GM23338 (cell line): ENCODE measurements at places on chromosomes 2 and 18.

DNA sequence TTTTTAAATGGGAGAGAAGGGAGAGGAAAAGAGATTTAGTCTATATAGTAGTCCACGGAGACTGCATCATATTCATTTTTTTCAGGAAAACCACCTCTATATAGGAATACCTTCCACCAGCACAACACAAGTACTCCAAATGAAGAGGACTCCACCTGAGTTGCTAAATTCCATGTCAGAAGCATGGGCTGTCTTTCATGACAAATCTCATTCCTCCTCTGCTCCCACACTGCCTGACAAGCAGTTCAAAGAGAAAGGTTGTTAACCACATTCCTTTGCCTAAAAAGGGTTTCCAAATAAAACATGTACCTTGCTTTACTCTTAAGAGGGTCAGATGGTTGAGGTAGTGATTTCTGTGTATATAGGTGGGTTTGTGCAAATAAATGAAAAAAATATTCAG lies 122.0 kb downstream of the TMEFF2 start:
- DNase-seq = peak; percentile 29

- no peak for DNase-seq
These were observed 733.6 kb upstream of the SALL3 start for GRCh38 chr18:78246050-78246449.

GRCh38 chr2:212249451-212249850 lies 289.2 kb downstream of the ERBB4 start:
- peak; percentile 18 for DNase-seq

GRCh38 chr2:232353660-232354059 lies 24.9 kb upstream of the ALPP start:
- DNase-seq = no peak

DNA sequence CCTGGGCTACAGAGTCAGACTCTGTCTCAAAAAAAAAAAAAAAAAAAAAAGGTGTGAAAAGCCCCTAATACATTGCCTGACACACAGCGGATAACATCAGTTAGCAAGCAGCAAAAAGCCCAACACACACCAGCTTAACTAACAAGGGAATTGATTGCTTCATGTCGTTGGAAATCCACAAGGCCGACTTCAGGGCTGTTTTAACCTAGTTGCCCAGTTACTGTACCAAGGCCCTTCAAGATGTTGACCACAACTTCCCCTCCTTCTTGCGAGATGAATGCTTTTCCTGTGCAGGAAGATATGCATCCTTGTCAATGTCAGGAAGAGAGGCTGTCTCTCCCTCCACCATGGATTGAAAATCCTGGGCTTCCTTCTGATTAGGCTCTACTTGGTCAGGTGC lies 202.9 kb downstream of the MIB1 start:
- DNase-seq = no peak

DNA sequence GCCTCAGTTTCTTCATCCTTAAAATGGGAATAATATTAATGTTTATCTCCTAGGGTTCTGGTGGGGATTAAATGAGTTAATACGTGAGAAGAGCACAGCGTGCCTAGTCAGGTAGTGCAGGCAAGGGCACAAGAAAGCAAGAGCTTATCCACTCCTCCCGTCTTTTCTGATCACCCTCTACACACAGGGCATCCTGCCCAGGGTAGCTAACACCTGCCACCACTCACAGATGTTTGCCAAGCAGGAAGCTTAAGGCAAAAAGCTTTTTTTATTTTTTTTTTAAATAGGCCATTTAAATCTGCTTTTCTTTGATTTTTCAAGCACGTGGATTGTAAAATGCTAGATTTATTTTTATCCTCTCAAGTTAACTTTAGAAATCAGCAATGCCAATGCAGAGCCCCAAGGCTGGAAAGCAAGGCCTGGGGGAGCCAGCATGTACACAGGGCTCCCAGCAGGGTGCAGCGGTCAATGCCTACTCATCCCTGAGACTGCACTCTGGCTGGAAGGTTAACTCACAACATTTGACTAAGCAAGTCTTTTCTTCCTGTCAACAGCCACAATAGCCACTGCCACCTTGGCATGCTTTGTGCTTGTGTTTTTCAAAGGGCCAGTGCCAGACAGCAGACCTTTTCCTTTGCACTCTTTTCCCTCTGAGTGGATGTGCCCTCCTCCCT lies 86.5 kb upstream of the ACAA2 start:
- peak; percentile 37 for DNase-seq

DNA sequence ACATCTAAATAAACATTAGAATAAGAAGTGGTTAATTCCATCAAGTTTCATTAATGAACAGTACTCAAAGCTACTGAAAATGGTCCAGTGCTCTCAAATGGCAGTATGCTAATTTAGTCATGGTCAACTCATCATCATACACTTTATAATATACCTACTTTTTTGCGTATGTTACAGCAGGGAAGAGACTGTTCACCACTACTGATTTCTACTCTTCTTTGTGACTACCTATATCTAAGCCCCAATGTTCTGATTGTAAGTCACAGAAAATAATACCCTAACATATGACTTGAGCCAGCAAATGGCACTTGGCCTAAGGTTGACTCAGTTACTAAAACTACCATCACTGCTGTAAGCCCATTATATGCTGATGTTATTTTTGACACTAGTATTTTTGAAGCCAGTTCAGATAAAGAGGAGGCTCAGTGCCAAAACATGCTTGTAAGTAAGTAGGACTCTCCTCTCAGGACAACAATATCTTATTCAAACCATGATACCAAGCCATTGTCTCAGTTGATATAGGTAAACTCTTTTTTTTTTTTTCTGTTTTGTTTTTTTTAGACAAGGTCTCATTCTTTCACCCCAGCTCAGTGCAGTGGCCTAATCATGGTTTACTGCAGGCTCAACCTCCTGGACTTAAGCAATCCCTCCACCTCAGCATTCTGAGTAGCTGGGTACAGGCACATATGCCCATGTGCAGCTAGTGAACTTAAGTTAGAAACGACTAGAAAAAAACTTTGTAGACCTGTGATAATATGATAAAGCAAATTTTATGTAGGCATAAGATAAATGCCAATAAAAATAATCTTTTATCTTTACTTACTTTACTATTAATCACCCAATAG lies 266.9 kb downstream of the ZNF385B start:
- DNase-seq = no peak

GRCh38 chr2:20812779-20813178 lies 10.1 kb downstream of the LDAH start:
- no peak for DNase-seq

- DNase-seq = no peak
These were observed 109.9 kb downstream of the LYPD6B start for GRCh38 chr2:149148194-149149006.

GRCh38 chr2:68737711-68738110 lies 3.1 kb downstream of the ARHGAP25 start:
- no peak for DNase-seq

DNA sequence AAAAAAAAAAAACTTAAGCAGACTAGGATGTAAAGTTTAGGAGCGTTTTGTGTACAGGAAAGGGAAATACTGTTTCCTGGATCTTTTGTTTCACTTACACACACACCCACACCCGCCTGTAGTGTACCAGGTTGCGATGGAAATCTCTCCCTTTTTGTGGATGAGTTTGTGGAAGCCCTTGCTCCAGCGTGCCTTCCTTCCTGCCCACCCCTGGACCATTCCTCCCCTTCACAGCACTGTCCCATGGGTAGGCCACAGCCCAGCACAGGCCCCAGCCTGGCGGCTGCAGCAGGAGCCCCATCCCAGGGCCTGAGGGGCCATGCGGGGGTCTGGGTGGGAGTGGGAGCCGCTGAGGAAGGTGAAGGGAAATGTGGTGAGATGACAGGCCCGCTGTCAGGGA lies 15.1 kb downstream of the MALL start:
- no peak for DNase-seq

GRCh38 chr2:96104487-96104861 lies 11.9 kb downstream of the ADRA2B start:
- DNase-seq = no peak

DNA sequence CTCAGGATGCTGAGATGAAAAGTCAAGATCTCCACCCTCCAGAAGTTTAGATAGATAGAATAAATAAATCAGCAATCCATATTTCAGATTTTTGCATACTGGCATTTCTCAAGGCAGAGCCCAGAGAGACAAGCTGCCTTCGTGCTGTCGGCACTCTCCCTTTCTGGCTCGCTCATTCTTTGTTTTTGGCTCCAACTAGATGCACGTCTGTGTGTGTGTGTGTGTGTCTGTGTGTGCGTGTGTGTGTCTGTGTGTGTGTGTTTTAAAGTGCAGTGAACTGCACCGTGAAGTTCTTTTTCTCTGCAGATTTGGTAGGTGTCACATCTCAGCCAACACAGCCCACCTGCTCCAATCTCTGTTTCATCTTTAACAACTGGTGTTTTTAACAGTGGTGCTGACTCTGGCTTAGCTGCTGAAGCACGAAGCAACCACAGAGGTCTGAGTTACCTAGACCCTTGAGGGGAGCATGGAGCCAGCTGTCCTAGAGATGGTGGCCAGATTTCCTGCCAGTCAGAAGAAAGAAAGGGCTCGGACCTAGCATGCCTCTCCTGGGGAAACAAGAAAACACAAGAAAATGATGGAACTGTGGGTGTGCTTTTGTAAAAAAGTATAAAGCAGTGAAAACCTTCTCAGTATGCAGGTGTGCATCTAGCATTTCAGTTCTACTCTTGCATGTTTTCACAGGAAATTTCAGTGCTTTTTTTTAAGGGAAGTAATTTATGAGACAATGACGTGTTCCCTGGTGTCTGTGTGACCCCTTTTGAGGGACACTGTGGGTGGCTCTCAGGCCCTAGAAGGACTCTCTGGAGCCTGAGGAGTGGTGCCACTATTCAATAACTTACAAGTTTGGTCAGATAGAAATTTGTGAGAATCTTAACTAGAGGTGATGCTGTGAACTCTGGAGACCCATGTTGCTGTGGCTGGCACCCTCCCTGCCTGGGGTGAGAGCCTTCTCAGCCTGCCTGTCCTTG lies 364.3 kb downstream of the RNF144A start:
- no peak for DNase-seq

DNA sequence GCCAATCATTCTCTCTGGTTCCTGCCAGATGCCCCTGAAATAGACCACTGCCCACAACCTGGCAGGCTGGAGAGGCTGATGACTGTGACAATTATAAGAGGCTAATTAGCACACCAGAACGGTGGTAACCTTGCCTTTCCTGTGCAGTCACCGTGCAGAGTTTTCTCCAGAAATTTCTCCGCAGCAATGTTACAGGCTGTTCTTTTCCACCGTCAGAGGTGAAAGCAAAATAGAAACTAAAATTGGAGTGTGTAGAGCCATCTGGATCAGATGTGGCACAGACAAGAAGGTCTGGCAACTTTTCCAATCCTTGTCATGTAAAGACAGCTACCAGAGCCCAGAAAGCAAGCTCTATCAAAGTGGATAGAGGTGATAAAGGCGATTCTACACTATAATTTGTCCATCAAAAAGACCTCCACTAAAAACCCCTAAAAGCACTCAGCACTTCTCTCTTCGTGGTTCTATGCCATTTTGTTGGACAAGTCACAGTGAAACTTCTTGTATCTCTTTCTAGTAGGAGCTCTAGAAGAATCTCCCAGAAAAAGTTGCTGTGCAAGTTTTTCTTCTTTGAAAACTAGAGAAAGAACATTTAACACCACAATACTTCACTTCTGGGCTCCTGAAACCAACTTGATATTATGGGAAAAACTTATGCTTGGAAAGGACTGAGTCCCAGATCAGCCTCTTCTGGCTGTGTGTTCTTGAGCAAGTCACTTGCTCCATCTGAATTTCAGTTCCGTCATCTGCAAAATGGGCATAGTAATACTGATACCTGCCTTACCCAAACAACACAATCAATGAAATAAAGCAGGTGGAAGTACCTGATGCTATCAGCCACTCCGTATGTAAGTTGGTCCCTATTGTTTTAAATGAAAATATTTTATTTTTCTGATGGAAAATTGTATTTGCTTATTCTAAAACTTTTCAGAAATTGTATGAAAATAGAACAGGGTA lies 295.6 kb upstream of the DLGAP1 start:
- no peak for DNase-seq

GRCh38 chr2:238370823-238371372 lies 50.6 kb downstream of the TRAF3IP1 start:
- DNase-seq = peak; percentile 74

GRCh38 chr2:28579606-28580005 lies 83.7 kb downstream of the PLB1 start:
- no peak for DNase-seq

DNA sequence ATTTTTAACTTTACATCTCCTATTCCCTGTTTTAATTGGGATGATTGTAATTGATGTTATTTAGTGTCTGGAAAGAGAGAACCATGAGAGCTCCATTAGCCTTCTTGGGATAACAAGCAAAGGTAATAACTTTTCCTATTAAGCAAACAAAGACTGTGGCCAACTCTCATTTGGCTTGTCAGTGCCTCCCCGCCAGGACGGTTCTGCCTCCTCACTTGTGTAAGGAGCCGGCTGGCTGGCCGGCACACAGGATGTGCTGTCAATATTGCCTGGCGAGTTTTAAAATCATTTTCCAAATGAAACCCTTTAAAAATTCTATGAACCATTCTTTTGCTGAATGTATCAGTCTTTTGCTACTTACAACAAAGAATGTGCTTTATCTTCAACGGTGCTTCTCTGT lies 898.3 kb downstream of the CPS1 start:
- DNase-seq = no peak

DNA sequence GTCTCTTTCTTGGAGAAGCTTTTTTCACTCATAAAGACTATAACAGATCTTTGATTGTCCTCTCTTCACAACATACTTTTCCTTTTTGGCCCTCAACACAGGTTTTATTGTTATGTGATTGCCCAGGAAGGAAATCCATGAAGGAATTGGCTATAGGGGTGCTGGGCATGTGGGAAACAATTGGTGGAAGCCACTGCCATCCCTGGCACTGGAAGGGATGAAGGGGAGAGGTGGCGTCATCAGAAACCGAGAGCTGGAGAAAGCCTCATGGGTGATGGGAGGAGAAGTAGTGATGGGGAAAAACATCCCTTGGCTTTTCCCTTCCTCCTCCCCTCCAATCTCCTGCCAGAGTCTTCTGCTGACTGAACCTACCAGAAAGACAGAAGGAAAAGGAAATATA lies 106.2 kb downstream of the SPOPL start:
- DNase-seq = no peak
